Lung (tissue), 17 donors: ENCODE measurements at places on chromosomes 12 and 14.

- DNase-seq, result no peak
Observed at GRCh38 chr12:15880721-15881120, 1.5 kb upstream of the STRAP start.

- no peak for DNase-seq
Observed at GRCh38 chr14:98853063-98853729, 418.8 kb downstream of the BCL11B start.

DNA sequence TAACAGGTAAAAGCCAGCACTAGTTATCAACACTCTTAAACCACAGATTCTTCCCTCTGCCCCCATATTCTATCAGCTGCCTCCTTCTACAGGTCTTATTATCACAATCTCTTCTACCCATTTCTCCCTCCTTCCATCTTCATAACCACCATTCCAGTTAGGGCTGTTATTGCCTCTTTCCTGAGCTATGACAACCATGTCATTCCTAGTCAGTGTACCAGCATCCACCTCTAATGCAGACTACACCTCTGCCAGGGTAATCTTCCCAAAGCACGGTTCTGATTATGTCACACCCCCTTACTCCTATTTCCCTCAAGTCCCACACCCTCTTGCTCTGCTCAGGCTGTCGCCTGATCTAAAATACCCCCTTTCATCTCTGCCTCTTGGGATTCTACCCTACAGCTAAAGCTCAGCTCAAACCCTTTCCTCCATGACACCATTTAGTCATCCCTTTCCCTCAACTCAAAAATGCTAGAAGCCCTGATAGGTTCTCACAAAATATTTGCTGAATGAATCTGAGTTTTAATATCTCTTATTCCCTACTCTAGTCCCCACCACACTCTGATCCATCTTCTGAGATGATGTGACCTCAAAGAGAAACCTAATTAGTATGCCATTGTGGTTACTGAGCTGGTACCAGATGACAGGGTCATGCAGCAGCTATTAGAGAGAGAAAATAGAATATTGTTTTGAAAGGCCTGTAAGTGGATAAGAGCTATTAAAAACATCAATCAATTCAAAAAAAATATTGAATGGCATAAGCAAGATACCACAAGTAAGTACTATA, 11.7 kb downstream of the RACGAP1 start:
- DNase-seq, result no peak

- no peak for DNase-seq
Observed at GRCh38 chr12:44286336-44286735, 450.5 kb downstream of the TMEM117 start.

- peak; percentile 54 for DNase-seq
Observed at GRCh38 chr12:82708061-82708879, 21.6 kb downstream of the TMTC2 start.

DNA sequence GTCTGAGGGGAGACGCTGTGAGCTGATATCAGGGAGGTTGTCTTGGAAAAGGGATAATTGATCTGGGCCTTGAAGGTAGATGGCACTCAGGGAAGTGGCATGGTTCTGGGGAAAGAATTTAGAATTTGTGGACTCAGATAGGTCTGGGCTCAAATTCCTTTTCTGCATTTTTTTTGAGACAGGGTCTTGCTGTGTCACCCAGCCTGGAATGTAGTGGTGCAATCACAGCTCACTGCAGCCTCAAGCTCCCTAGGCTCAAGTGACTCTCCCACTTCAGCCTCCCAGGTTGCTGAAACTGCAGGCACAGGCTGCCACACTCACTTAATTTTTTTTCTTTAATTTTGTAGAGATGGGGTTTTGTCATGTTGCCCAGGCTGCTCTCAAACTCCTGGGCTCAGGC, 98.1 kb upstream of the NCOR2 start:
- DNase-seq, result no peak
